ENCODE measurements at places on chromosomes 1 and 21.

DNA sequence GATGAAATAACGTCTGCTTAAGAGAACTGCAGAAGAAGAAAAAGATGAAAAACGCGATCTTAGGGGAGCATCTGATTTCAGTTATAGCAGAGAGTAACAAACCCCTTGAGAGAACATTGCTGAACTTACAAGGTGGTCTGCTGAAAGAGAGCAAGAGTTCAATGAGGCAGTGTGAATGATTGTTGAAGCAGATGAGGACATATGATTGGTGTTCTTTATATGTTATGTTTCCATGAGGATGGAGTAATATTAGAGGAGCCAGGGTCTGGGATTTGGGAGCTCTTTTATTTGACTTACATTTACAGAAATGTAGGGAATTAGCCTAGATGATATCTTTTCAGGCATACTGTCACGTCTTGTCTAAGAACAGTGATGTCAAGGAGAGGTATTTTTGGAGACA is 1302.0 kb downstream of the KCNT2 start:
- no peak for DNase-seq

DNA sequence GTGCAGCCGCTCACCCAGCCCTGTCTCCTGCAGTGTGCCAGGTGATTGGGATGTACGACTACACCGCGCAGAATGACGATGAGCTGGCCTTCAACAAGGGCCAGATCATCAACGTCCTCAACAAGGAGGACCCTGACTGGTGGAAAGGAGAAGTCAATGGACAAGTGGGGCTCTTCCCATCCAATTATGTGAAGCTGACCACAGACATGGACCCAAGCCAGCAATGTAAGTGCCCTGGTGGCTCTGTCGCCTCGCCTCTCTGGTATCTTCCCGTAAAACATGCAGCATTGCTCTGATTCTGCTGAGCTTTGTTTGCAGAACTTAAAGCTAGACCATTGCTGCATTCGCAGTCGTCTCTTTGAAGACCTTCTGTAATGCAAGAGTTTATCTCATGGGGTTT is 79.2 kb downstream of the ATP5PO start:
- no peak for DNase-seq

GRCh38 chr1:178534137-178534868 is 21.4 kb downstream of the TEX35 start:
- no peak for DNase-seq

DNA sequence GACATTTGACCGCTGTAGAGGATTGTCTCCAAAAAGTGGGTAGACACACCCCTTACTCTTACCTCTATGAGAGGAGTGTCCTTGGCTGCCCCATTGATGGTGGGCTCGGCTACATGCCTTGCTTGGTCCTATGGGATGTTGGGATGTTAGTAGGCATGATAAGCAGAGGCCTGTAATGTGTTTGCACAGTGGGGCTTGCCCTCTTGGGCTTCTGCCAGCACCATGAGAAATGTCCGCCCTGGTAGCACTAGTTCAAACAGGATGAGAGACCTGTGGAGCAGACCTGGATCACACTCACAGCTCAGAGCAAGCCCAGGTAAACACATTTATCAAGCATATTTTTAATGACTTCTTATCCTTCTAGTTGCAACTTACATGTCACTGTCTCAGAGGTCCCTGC is 54.2 kb downstream of the SH3GLB1 start:
- no peak for DNase-seq

DNA sequence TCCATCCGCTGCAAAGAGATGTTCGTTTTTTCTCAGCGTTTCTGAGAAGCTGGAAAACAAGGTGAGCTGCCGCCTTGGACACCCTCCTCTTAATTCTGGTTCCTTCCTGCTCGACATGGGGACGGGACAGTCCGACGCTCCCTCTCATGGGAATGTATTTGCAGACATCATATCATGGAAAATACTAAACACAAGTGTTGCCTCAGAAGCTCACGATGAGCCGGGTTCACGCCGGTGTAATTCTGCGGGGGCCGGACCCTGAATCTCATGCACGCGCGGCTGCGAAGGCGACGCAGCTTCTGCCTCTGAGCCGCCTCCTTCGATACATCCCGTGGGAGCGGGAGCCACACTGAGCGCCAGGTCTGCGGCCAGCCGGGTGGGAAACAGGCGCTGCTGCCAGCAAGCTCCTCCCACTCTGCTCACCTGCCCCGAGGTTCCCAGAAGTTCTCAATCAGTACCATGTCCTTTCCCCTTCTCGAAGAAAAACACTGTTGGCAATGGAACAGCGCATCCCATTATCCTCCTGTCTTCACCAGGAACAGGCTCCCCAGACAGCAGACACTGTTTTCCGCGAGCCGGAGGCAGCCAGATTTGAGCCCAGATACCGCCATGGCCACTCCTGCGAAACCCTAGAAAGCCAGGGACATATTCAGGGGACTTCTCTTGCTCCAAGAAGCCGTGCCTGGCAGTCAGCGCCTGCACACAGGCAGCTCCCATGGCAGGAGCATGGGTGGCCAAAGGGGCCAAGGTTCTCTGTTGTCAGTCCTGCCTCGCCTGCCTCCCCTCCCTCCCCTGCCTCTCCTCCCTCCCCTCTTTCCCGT is 98.0 kb downstream of the WDR4 start:
- DNase-seq: peak; percentile 22

GRCh38 chr1:31297277-31298247 is 730 bp downstream of the ZCCHC17 start:
- no peak for DNase-seq

DNA sequence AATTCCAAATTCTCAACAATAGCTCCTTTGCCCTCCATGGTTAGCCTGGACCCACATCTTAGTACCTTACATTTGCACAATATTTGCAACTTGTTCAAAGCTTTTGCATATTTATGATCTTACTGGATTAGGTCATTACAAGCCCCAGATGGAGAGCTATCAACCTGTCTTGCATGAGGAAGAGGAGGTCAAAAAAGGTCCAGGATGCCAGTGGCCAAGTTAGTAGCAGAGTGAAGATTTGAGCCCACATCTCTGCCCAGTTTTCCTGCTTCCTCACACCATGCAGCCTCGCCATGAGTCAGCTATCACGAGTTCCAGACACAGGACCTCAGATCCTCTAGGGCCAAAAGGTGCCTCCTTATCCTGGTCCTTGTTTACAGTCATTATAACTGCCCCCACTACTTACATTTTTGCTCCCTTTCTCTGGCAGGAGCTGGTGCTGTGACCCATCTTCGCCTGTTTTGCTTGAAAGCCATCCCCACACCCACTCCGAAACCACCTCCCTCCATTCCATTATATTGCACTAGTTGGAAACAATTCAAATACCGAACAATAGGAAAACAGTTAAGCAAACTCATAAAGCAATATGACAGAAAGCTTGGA is 5.0 kb upstream of the AHCYL1 start:
- DNase-seq: no peak

DNA sequence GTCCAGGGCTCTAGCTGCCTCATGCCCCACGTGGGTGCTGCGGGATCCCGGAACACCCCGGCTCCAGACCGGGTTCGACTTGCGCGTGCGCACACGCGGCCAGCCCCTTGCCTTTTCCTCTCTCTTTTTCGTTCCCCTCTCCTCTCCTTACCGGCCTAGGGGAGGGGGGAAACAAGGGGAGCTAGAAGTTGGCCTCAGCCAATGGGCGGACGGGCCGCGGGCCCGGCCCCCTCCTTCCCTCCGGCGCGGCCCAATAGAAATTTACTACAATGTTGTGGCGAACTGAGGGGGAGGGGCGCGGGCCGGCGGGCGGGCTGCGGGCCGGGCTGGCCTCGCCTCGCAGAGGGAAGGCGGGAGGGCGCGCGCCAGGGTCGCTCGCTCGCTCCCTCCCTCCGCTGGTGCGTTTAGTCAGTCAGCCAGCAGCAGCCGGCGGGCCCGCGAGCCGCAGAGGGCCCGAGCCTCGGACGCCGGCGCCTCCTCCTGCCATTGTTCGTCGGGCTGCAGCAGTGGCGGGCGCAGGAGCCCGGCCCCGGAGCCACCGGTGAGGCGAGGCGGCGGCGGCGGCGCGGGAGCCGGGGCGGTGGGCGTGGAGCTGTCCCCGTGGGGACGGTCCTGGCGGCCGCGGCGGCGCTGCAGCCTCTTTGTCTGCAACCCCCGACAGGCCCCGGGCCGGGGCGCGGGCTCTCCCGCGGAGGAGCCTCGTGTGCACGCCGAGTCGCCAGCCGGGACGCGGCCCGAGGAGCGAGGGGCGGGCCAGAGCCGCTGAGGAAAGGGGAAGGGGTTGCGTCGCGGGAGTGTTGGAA is at the start of gene EPB41:
Gene EPB41, plus strand, starts transcription at position 342 of the 803 bp plus-strand sequence. CDS start 72,869 bp downstream, outside the sequence.
- peak; percentile 97 for DNase-seq

DNA sequence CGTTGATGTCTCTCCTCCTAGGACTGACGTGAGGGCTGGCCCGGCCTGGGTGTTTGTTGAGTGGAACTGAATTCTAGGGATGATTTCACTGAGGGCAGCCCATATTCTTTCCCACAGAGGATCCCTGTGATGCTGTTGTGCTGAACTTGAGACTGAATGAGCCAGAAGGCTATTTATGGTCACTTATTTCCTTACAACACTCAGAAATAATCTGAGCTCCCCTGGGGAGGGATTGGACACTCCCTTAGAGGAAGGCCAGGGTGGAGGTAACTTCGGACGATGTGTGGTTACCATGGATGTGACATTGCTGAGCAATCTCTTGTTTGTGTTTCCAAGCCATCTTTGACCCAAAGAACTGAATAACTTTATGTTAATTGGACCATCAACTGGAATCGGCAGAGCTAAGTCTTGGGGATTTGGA is 5.1 kb upstream of the TMCO4 start:
- DNase-seq: no peak
